ENCODE measurements at places on chromosomes 5 and 9. TPM values are rescaled to one million over a fixed set of nuclear protein-coding genes. Genes with fewer than 3 reads are reported as not detected.

- no peak for DNase-seq
These were observed 17.4 kb upstream of the MRNIP start for GRCh38 chr5:179875741-179876609.

GRCh38 chr5:178553517-178553916 lies 36.7 kb downstream of the COL23A1 start:
- no peak for DNase-seq

The PCDHB2 gene
- polyA plus RNA-seq = 1.7 TPM

DNA sequence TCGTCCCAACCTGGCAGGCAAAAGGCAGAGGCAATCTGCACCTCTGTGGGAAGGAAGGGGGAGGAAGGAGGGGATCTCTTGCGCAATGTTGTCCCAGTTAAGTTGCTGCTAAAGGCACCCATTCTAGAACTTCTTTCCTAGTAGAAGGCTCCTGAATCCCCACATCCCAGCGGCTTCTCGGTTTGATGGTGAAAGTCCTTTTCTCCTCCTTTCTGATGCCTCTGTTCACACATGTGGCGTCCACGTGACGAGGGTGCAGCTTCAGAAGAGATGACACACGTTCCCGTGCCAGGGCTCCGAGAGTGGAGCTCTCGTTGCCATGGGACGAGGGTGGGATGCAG lies 96.9 kb upstream of the FCN2 start:
- no peak for DNase-seq

The ASS1 gene
- 704 TPM for polyA plus RNA-seq

- peak; percentile 64 for DNase-seq
These were observed at the start of gene N4BP3 for GRCh38 chr5:178113141-178113787. Gene N4BP3, plus strand, starts transcription at chr5:178113532. Its CDS starts 6,052 bp downstream, at chr5:178119584.

- DNase-seq = no peak
These were observed 138.9 kb downstream of the RASEF start for GRCh38 chr9:82923912-82924605.

The KIF4B gene
- 0.01 TPM for polyA plus RNA-seq

GRCh38 chr5:139371482-139372435 lies 11.3 kb downstream of the SLC23A1 start:
- DNase-seq = no peak

The FAM78A gene
- polyA plus RNA-seq = 2.3 TPM

DNA sequence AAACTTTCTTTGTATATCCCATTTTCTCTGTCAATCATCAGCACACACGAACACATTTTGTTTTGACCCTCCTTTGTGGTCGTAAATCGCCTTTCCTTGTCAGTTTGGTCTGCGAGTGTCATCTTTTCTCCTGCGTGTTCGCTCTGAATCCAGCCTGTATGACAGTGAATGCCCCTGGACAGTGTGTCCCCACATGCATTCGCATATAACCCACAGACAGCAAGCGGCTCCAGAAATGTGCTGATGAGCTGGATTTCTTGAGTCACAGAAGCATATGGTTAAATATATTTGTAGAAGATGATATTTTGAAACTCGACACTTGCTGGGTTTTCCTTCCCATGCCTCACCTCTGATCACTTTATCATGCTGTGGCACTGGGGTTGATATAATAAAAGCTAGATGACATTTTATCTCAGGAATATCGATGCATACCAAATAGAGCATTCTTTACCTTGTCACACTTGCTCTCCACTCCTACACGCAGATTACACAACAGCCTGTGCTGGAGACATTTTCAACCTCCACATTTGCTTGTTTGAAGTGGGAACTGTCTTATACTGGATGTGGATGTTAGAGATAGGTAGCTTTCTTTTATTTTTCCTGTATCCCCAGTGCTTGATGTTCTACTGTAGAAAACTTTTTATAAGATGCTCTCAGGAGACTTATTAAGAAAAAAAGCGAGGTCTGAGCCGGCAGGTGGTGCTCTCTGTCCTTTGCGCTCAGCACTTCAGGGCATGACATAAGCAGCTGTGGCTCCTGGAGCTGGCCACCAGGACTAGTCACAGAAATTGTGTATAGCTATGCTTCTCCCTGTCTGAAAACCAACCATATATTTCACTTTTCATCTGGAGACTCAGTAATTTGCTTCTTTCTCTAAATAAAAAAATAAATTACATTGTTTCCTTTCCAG lies 215.1 kb downstream of the SH3GL2 start:
- no peak for DNase-seq

DNA sequence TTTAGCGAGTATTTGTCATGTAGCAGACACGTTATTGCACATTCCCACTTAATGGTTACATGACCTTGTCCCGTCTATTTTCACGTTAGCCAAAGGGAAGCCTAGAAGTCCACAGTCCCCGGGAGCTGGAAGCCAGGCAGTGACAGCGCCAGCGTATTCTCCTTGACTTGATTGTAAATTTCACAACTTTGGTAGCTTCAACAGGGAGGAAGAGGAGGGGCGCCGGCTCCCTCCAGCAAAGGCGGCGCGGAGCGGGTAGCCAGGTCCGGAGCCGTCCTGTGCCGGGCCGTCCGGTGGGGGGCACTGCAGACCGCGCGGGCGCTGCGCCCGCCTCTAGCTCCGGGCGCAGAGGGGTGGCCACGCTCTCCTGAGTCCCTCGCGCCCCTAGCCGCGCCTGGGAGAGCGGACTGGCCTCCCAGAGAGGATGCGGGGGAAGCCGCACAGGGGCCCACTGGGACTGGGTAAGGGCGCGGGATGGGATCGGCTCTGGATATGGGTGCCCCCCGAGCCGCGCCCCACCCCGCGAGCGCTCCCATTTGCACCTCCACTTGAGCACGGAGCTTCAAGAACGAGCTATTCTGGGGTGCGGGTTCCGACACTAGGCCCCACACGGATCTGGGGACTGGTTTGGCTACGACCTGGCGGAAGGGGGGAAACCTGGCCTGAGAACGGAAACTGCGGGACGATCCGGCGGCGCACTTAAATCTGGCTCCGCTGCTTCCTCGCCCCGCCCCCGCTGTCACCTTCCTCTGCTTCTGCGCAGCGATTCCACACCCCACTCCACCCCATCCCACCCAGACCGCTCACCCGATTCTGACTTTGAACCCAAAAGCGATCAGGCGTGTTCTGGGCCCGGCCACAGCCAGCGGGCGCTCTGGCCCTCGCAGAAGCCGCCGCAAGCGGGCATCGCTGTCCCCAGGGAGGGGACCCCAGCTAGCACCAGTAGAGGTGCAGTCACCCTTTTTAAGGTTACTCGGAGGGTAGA lies 23.8 kb downstream of the KLF4 start:
- peak; percentile 57 for DNase-seq

The WDR36 gene
- polyA plus RNA-seq = 21.3 TPM

GRCh38 chr9:120242116-120242811 lies 337.7 kb downstream of the CDK5RAP2 start:
- DNase-seq = no peak

DNA sequence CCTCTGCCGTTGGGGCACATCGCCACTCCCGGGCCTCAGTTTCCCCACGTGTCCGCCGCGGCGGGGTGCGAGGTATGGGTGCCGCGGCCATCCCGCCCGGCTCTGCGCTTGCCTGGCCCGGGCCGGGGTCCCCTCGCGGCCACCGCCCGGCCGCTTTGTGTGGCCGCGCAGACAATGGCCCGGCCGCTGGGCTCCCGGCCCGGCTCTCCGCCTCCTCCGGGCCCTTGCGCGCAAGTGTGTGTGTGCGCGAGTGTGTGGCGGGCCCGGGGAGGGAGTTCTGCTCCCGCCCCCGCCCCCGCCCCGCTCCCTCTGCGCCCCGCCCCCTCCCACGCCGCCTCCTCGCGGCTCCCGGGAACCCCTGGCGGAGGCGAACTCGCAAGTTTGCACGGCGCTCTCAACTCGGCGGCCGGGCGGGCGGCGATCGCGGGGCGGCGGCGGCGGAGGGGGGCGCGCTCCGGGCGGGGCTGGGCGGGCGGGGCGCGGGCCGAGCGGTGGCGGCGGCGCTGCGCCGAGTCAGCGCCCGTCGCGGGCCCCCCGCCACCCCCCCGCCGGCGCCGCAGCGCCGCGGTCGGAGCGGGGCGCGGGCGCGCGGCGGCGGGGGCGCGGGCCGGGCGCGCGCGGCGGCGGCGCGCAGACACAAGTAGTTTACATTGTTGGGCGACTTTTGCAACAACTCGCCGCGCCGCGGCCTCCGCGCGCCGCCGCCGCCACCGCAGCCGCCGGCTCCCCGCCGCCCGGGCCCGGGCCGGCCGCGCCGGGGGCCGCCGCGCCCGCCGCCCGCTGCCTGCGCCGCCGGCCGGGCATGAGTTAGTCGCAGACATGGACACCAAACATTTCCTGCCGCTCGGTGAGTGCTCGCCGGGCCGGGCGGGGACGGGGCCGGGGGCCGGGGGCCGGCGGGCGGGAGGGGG lies at the start of gene RXRA:
Gene RXRA (plus strand): TSS at position 643 of the 911 bp plus-strand sequence. CDS start 177 bp downstream, at position 820.
- peak; percentile 80 for DNase-seq

The PCA3 gene
- 0.97 TPM for polyA plus RNA-seq

- no peak for DNase-seq
These were observed 558.8 kb downstream of the NR2F1-AS1 start for GRCh38 chr5:93022211-93022610.

The SLC46A2 gene
- 0.43 TPM for polyA plus RNA-seq

DNA sequence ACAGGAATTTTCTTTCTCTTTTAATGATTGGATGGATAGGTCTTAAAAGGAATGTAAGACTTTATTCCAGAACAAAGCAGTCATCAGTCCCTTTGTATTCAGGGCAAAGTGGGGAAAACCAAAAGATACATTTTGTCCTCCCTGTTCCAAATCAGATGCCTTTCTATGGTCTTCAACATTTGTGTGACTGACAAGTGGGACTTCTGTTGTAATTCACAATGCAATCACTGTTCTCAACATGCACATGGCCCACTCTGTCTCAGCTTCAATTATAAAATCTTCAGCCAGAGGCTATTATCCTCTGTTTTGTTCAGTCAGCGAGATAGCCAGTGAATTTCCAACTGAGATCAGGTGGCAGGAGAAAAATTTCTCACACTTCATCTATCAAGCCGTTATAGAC lies 95.5 kb upstream of the ERBIN start:
- DNase-seq = no peak

Data from large intestine (tissue), 12 donors.